Fibroblast of pulmonary artery (primary cell): ENCODE measurements at places on chromosomes 12 and 14.

DNA sequence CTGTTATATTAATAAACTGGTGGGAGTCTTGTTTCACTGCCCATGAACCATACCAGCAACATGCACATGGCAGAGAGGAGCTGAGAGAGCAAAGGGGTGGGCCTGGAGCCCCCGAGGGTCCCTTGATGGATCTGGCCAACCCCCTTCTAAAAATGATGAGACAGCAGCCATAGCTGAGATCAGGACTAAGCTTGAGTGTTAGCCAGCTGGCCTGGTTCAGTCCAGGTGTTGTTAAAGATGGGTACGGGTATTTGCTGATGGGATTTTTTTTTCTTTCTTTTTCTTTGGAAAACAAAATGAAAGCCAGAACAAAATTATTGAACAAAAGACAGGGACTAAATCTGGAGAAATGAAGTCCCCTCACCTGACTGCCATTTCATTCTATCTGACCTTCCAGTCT, 16.0 kb downstream of the PCBP2 start:
- no peak for DNase-seq

GRCh38 chr14:20559461-20559904, 1.4 kb downstream of the RNASE9 start:
- DNase-seq = no peak

- DNase-seq = peak; percentile 95
Measured at GRCh38 chr12:14256555-14257169, 108.8 kb upstream of the ATF7IP start.

DNA sequence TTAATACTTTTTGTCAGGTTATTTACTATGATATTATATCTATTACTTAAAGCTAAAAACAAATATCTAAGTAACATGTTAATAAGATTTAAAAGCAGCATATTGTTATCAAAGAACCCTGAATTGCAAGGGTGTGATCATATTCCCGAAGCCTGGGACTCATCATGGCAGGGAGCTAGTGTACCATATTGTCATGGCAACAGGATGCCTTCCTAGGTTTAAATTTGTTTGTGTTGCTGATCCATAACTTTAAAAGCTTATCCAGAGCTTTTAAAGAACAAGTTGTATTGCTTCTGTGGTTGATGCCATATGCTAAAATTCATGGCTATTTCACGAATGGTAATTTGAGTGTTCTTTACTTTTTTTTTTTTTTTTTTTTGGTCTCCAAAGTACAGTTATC, 500.5 kb downstream of the NAV3 start:
- no peak for DNase-seq

- no peak for DNase-seq
Measured at GRCh38 chr12:84702001-84702400, 210.6 kb downstream of the SLC6A15 start.

GRCh38 chr14:100222224-100223093, 16.5 kb upstream of the YY1 start:
- no peak for DNase-seq

DNA sequence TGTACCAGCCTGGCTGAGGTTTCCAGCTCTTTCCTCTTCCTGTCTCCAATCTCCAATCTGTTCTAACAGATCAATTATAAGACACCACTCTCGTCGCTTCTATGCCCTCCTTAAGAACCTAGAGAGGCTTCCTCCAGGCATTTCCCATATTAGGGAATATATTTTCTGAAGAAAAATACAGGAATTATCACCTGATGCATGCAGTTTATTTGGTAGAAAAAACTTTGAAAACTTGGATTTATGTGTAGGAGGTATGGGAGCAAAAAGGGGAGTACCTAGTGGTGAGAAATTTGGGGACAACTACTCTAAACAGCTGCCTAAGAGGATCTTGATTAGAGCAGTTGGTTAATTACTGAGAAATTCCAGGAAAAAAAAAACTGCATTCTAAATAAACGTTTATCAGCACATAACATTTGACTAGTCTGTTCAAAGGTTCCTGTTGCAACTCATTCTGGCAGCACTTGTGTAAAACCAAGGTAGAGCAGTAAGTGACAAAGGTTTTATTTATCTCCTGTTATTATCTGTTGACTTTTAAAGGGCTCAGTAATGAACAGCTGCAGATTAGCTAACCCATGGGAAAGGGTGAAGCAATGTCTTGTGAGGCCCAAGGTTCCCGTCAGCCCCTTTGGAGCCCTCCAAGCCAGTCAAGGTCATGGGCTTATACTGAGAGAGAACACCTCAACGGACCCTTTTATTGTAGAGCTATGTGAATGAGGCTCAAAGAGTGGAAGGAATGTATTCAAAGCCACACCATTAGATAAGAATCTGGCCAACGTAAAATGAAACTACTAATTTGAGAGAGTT, 36.4 kb upstream of the NR1H4 start:
- DNase-seq = no peak

DNA sequence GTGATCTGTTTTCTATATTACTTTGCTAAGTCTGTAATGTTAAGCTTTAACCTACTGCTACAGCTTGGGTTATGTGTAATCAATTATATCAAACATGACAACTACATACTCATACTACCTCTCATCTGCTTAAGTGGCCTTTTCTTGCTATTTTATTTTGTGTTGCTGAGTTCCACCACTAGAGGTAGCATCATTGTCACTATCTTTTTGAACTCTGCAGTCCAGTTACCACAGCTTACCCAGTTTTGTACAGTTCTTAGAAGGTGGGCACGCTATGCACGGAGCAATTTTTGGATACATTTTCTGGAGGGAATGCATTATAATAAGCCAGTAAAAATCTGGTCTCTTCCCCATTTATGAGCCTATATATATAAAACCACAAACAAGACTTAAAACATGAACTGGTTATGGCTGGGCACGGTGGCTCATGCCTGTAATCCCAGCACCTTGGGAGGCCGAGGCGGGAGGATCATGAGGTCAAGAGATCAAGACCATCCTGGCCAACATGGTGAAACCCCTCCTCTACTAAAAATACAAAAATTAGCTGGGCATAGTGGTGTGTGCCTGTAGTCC, 48.5 kb downstream of the SAV1 start:
- DNase-seq = peak; percentile 70

DNA sequence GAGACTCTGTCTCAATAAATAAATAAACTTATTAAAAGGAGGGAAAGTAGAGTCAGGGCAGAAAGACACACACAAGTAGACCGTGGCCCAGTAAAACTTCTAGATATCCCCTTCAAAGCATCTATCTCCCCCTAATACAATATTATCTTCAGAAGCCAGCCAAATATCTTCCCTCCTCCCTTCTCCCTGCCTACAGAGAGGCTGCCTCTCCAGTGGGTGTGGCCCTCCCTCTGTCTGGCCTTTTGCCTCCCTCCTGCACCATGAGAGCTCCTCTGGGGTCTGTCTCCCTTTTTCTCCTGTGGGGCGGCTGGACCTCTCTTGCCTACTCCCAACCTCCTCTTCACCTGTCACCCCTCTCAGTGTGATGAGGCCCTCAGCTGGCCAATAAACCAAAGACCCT, 139.2 kb downstream of the EGLN3 start:
- no peak for DNase-seq

- no peak for DNase-seq
Measured at GRCh38 chr14:94378527-94379290, 9.7 kb downstream of the SERPINA1 start.

- no peak for DNase-seq
Measured at GRCh38 chr12:11730299-11731041, 81.0 kb downstream of the ETV6 start.

GRCh38 chr12:21451529-21451928, 14.1 kb downstream of the PYROXD1 start:
- peak; percentile 13 for DNase-seq

DNA sequence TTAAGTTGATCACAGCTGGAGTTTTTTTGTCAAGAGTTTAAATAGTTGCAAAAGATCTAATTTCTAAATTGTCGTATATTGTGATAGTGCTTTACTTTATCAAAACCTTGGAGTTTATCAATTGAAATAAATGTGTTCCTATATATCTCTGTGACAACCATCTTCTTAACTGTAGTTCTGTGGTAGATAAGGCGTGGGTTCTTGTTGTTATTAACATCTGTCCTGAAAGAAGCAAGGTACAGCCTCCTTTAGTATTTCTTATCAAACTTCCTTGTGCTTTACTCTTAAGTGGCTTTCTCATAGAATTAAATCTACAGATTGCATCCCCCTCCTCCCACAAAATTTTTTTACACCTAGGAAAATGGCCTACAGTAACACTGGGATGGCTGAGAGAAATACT, 7.3 kb downstream of the SCYL2 start:
- no peak for DNase-seq

DNA sequence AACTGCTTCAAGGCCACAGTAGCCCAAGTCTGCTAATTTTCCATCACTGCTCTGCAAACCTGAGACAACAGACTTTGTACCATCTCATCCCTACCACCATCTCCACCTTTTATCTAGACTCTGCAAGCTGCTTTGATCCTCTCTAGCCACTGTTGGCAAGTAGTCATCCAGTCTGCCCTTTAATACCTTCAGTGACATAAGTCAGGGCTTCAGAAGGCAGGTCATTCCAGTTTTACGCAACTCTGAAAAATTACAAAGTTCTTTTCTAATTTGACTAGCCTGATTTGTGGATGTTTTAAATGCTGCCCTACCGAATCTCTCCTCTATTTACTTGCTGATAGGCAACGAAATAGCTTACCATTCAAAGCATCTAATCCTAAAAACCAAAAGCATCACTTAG, 2.8 kb downstream of the FERMT2 start:
- DNase-seq = no peak

GRCh38 chr12:64091186-64091585, 130.9 kb downstream of the KICS2 start:
- no peak for DNase-seq

- DNase-seq = no peak
Measured at GRCh38 chr12:86194721-86195120, 61.5 kb downstream of the MGAT4C start.

DNA sequence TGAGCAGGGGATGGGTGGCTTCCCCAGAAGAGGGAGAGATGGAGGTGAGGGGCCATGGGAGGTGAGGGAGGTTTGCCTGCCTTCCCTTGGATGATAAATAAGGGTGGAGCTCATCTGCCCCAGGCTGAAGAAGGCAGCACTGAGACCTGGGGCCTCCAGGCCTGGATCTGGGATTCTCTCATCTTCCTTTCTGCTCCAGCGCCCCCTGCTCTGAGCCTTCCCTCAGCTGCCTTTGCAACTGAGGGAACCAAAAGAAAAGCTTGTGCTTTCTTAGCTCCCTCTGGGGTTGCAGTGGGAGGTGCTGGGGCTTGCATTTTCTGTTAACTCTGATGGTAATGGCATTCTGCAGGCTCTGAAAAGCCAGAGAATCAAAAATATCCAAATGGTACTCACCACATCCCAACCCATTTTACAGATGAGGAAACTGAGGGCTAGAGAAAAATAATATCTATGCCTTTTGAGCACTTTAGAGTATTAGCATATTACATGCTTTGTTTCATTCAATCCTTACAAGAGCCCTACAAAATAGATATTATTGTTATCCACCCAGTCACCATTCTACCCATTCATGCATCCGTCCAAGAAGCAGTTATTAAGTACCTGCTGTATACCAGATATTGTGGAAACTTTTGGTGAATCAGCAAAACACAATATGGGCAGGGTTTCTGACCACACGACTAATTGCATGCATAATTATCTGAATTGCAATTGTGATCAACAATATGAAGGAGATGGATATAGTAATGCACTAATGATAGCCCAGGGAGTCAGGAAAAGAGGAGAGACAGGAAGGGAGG, 102.2 kb downstream of the WSCD2 start:
- DNase-seq = no peak

DNA sequence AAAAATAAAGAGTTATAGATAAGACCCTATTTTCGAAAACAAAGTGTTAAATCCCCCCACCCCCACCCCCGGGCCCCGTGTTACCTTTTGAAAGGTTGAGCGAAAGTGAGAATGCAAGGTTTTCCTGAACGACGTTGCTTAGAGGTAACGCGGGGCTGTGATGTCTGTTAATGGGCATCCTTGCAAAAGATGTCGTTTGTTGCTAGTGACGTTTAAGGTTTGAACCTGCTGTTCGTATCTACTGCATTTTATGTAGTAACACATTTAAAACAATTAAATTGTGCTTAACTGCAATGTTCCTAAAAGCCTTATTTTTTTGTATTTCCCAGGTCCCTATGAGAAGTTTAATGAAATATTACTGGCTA, 1.2 kb downstream of the CPSF6 start:
- DNase-seq = no peak

- DNase-seq = peak; percentile 16
Measured at GRCh38 chr12:25071366-25071765, 122.5 kb upstream of the BCAT1 start.

GRCh38 chr12:32754111-32754510, 1.6 kb downstream of the YARS2 start:
- peak; percentile 28 for DNase-seq

DNA sequence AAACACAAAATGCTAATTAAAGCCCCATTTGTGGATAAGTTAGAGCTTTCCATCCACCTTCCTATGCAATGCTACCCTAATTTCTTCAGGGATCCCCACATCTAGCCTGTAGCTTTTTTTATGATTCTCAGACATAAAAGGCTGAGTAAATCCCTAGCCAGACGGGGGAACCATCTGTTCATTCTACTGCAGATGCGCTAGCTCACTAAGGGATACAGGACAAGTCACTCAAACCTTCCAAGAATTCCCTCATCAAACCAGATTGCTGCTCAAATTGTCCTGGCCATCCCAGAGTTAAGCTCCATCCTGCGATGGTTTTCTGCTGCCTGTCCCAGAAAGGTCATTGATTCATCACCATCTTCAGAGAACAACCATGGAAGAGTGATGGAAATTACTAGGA, 56.7 kb downstream of the MYRFL start:
- no peak for DNase-seq

DNA sequence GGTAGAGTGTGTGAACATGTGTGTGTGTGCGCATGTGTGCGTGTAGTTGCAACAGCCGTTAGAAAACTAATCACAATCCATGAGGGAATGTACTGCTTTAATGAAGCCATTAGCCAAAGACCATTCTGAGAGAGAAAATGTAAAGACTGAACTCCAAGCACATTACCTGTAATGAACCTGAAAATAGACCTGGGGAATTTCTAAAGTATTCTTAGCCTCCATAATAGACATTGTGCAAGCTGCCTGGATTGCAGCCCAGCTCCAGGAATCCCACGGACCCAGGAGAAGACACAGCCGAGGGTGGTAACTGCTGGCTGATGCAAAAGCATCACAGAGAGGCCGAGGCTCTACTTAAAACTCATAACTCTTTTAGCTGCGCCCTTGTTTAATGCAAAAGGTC, 156.6 kb downstream of the SLC15A4 start:
- DNase-seq = no peak

DNA sequence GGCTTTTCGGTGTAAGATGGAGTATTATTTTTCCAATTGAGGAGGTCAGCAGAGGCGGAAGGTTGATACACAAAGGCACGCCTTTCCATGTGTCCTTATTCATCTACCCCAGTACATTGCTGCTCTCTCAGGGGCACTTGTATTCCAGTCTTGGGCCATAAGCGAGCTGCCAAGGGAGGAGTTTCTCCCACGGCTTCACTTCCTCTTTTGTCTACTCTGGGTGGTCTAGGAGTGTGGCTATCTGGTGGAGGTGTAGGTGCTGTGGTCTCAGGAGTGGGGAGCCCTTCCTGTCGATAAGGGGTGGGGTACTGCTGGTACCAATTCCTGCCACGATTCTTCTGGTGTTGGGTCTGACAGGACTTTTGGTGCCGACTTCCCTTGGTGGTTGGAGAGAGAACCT, 73.4 kb downstream of the GAS2L3 start:
- DNase-seq = no peak

- no peak for DNase-seq
Measured at GRCh38 chr12:98332642-98333041, 182.7 kb upstream of the TMPO start.
